ENCODE measurements at places on chromosomes 7 and 10.
A peak's percentile ranks its signal among the peaks of the same experiment; 100 is the strongest.

GRCh38 chr10:13003759-13004158, 2.2 kb upstream of the CCDC3 start:
- no peak for DNase-seq

DNA sequence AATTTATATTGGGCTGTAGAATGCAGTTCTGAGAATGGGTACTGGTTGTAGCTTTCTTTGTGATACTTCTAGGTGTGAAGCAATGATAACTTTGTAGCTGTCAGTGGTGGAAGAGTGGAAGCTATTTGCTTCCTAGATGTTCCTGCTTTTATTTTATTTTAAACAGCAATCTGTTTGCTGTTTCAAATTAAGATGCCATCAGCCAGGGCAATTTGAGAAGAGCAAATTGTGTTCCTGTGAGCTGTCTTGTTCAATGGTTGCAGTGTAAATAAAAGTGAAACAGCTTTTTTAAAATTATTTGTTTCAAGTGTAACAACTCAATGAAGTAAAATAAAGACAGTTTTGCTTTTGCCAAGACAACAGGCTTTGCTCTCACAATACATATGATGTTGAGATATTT, 150.8 kb upstream of the TMEM229A start:
- no peak for DNase-seq

GRCh38 chr10:74483356-74483755, 332.3 kb downstream of the ADK start:
- no peak for DNase-seq

DNA sequence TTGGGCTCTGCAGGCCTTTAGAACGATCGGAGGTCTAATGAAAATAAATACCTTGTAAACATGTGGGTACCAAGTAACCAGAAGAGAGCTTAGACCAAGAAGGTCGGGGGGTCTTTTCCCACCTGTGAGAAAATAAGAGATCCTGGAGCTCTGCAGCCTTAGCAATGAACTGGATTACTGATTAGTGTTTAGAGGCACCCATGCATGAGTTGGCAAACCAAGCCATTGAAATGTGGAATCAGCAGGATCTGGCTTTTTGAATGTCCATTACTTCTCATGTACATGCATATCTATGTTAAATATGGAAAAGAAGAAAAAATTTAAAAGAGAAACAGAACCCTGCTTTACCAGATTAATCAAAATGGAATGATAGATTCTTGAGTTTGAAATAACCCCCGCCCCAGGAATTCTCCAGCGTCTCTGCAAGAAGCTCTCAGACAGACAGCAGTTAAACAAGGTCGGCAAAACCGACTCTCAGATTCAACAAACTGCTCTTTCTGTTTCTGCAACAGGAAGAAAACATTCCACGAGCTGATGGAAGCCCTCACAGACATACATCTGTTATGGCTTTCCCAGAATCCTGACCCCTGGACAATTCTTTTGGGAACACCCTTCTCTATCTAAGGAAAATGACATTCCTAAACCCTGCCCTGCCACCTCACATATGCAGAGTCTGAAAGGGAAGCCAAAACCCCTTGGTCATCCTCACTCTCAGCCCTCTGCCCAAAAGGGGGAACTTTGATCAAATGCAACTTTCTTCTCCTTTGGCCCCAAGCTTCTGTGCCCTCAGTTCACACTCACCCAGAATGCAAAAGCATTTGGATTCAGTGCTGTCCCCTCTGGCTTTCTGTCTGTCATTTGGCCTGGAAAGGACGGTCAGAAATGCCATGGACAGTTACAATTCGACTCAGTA, 78.7 kb upstream of the EN2 start:
- no peak for DNase-seq

GRCh38 chr10:61847087-61847486, 54.4 kb upstream of the ARID5B start:
- DNase-seq = no peak

DNA sequence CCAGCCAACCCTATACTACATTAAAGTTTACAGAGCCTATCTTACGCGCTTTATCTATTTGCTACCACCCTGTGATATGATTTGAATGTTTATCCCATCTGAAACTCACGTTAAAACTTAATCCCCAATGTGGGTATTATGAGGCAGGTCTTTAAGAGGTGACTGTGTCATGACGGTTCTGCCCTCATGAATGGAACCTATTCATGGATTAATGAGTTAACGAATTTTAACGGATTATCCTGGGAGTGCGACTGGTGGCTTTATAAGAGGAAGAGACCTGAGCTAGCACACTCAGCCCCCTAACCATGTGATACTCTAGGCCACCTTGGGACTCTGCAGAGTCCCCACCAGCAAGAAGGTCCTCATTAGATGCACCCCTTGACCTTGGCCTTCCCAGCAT, 37.8 kb downstream of the SRPK2 start:
- no peak for DNase-seq

DNA sequence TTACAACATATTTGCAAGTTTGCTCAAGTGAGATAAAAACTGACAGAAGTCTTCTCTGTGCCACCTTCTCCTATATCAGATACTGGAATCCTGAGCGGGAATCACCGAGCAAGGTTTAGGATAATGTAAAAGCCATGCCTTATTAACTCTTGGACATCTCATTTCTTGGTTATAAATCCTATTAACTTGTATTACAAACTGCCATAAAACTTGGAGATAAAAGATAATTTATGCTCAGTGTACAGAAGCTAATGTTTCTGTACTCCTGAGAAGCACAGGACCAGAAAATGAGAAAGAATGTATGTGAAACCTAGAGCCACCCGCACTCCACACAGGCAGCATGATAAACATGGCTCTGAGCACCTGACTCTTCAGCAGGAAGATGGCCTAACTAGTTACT, 181.2 kb upstream of the NOBOX start:
- DNase-seq = no peak

DNA sequence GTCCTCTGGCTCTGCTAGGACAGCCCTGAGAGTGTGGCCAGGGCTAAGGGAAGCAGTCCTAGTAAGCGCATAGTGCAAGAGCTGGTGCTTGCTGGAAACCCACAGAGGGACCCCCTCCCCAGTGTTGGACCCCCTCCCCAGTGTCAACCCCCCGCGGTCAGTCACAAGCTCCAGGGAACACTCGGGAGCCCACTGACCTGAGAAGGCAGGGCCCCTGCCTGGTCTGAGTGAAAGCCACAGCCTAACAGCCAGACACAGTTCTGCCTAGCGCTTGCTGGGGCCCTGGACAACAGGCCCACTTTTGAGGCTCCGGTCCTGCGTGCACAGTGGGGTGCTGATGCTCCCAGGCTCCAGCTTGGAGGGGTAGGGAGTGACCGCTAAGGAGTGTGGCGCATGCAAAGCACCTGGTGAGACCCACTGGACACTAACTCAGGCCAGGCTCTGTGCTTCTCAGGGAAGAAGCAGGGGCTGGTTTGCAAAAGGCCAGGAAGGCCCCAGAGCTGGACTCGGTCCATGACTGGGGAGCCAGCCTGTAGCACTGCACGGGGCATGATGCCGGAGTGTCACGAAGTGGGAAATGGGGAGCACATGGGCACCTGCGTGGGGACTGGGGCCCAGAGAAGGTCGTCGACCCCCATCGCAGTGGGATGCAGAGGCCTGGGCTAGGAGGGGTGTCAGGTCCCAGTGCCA, 175.8 kb upstream of the PPP2R2D start:
- DNase-seq = no peak

GRCh38 chr10:110833234-110833940, 38.3 kb upstream of the PDCD4 start:
- peak; percentile 23 for DNase-seq

DNA sequence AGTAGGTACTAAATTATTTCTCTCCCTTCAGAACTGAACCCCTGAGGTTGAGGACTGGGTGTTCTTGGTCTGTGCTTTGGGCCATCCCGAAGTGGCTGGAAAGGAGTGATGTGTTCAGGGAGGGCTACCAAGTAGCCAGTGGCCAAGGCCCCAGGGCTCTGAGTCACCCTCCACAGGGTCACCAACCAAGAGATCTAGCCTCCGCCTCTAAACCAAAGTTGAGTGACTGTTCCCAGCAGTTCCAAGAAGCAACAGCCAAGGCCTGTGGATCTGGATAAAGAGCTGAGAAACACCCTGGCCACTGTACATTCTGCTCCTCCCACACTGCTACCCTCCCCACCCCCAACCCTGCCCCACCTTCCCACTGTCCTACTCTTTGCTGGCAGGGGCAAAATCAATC, 35.5 kb upstream of the KCNMA1 start:
- no peak for DNase-seq

DNA sequence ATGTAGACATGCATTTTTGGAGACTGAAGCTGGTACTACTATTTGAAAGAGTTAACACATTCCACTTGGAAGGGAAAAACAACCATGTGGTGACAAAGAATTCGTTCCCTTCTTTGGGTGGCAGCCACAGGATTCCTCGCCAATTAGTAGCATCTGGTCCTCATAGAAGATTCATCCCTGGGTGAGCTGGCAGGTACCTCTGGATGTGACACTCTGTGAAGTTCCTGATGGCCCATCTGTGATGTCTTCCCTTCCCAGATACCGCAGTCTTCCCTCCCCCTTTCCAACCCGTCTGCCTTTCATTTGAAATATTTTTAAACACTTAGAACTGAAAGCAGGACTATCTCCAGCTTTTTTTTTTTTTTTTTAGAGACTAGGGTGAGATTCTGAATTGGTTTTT, 569.5 kb downstream of the TYW1 start:
- DNase-seq = no peak

- DNase-seq = no peak
These were observed 695.0 kb upstream of the NRP1 start for GRCh38 chr10:34029455-34029854.

DNA sequence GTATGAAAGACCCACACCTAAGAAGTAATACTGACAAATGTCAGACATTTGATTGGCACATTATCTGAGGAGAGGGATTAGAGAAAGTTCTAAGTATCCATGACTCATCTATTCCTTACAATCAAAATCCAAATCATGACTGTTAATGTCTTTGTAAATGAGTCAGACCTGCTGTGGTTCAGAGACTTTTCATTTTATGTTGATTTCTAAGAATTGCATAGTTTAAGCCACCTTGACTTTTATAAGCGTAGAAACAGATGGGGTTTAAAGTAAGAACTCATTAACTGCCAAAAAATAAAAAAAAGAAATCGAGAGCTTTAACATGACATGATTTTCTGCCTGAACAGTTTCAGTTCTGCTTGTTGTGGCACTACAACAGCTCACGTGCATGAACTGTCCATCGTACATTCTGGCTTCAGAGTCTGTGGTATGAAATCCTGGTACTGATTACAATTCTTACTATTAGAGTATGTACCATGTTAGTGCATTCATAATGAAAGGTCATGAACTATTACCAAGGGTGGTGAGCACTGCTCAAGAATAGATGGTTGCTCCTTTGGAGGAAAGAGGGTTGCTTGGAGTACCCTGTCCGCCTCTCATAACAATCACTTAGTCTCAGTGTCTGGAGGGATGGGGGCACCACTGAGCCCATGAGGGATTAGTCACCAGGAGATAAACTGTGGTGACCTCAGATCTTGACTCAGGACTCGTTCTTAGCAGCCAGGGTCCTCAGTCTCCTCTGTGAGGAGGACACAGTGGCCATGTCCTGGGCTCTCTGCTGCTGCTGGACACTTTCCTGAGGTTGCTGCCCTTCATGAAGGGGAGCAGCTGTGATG, 42.2 kb downstream of the ACSM6 start:
- no peak for DNase-seq

DNA sequence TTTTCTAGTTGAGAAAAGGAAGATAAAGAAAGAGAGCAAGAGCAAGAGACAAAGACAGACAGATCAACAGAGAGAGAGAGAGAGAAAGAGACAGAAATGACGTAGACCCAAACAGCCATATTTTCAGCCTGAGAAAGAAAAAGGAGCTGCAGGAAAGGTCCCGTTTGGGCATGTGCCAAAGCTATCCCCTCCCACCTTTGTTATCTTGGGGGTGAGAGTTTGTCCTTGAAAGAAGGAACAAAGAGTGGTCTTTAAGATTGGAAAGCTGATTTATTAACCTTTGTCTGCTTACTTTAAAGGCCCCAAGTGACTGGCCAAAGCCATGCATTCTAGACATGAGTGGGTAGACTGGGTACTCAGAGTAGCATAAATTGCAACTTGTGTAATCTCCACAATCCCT, 98.2 kb downstream of the AOAH start:
- no peak for DNase-seq

- peak; percentile 86 for DNase-seq
These were observed 427.6 kb downstream of the PHTF2 start for GRCh38 chr7:78226059-78226719.

DNA sequence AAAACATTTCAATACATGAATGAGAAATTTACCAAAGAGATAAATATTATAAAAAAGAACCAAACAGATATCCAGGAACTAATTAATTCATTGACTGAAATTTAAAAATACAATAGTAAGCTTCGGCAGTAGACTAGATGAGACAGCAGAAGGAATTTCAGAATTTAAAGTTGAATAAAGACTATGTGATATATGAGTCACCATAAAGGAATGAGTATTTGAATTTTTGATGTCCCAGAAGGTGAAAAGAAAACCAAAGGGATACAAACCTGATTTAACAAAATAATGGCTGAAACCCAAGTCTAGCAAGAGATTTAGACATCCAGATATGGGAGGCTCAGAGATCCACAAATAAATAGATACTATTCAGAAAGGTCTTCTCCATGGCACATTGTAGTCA, 623.9 kb upstream of the FOXK1 start:
- no peak for DNase-seq

- no peak for DNase-seq
These were observed 87.5 kb upstream of the GJD4 start for GRCh38 chr10:35517431-35518181.

DNA sequence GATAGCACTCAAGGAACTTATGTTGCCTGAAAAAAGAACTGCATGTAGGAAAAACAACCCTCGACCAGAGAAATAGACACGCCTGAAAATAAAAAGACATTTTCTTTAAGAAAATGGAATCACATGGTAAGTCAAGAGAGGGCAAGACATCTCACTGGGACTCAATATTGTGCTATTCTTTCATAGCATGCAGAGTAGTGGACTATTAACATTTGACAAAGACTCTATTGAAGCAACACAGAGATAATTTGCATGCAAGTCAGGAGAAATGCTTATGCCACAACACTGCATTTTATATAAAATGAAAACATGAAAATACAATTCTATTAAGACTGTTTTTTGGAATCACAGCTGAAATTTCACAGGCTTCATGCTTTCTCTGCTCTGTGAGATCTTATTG, 77.9 kb upstream of the RHOBTB1 start:
- DNase-seq = no peak

DNA sequence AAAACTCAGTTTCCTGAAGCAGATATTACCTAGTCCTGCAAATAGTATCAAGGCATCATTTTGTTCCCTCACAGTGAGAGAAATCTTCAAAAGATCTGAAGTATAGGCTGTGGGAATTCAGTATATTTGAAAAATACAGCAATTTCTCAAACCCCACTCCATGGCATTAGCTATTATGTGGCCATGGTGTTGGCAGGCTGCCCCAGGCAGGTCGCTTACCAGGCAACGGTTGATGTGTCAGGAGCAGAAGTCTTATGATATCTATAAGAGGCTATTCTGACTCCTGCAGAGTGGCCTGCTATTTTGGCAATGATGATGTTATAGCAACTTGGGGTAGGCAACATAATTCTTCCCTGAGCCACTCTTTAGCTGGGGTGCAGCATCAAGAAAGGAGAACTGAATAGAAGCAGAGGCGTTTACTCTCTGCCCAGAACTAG, 187.9 kb downstream of the PLXDC2 start:
- DNase-seq = no peak

- peak; percentile 71 for DNase-seq
These were observed at the start of gene CHST15 for GRCh38 chr10:124092860-124093773. Gene CHST15, minus strand, starts transcription at chr10:124093598. Its CDS starts 47,386 bp downstream, at chr10:124046212.

GRCh38 chr7:94042381-94042780, 38.2 kb upstream of the BET1 start:
- no peak for DNase-seq

- DNase-seq = no peak
These were observed 71.8 kb downstream of the CDH23 start for GRCh38 chr10:71468363-71469094.

All from WTC11 (cell line).